ENCODE measurements at places on chromosomes 12 and 14.

DNA sequence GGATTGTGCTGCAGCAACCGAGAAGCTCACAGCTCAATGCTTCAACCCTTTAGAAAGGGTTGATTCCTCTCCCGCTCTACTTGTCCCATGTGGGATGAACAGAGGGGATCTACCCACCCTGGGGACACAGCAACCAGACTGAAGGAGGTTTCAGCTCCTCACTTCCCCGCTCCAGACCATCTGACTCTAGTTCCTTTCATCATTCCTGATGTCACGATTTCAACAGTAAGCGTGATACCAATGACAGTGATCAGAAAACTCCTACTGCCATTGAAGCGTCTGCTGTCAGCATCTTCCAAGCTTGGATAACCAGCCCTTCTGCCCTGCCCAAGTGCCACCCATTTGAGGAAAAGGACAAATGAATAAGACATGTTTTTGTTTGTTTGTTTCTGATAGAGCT, 14.3 kb downstream of the SERPINA1 start:
- DNase-seq: no peak

GRCh38 chr12:26906704-26907103, 31.1 kb downstream of the INTS13 start:
- DNase-seq: no peak

- no peak for DNase-seq
Measured at GRCh38 chr12:29492891-29493290, 4.6 kb downstream of the OVCH1 start.

- no peak for DNase-seq
Measured at GRCh38 chr12:109762673-109763191, 49.1 kb downstream of the FAM222A start.

DNA sequence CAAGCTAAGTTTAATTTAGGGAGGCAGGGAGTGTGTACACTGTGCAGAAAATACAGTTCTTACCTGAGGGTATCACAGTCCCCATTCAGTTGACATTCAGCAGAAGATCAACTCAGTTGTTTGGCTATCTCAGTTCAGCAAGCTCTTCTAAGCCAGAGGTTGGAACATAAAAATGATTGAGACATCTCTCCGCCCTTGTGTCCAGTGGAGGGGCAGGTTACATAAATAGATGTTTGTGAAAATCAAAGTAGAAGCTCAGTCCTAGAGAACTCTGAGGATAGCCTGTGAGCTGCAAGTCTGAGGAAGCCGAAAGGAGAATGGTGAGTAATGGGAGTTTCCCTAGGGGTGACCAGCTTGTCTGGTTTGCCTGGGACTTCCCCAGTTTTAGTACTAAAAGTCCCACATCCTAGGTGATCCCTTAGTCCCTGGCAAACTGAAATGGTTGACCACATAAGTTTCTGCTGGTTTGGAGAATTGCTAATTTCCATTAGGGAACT, 251.4 kb upstream of the ATP2B1 start:
- DNase-seq: no peak

- DNase-seq: no peak
Measured at GRCh38 chr12:26347300-26347699, 151.9 kb downstream of the SSPN start.

DNA sequence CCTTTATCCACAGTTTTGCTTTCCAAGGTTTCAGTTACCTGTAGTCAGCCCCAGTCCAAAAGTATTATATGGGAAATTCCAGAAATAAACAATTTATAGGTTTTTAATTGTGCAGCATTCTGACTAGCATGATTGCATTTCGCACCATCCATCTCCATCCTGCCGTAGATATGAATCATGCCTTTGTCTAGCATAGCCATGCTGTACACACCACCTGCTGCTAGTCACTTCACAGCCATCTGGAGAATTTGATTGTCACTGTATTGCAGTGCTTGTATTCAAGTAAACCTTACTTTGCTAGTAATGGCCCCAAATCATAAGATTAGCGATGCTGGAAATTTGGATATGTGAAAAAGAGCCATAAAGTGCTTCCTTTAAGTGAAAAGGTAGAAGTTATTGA, 36.0 kb downstream of the MUCL1 start:
- peak; percentile 63 for DNase-seq

GRCh38 chr14:80956922-80957321, 1.5 kb downstream of the TSHR start:
- DNase-seq: no peak

DNA sequence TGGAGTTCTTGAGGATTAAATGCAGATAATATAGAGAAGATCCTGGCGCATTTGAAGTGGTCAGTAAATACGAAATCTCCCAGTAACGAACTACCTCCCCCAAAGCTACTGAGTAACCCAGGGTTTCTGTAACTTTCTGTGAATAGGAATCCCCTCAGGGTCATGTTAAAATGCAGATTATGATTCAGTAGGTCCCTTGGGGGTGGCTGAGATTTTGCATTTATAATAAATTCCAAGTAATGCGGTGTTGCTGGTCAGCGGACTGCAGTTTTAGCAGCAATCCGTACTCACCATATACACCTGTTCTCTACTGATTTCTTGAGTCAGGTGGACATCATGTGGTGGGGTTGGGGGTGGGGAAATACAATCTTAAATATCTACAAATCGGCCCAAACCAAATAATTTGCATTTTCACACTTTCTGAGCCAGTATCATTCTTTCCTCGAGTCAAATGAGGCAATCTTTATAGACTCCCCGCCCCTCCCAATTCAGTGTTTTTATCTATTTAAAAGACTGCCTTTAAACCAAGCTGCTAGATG, 868 bp downstream of the SPATA7 start:
- DNase-seq: no peak

DNA sequence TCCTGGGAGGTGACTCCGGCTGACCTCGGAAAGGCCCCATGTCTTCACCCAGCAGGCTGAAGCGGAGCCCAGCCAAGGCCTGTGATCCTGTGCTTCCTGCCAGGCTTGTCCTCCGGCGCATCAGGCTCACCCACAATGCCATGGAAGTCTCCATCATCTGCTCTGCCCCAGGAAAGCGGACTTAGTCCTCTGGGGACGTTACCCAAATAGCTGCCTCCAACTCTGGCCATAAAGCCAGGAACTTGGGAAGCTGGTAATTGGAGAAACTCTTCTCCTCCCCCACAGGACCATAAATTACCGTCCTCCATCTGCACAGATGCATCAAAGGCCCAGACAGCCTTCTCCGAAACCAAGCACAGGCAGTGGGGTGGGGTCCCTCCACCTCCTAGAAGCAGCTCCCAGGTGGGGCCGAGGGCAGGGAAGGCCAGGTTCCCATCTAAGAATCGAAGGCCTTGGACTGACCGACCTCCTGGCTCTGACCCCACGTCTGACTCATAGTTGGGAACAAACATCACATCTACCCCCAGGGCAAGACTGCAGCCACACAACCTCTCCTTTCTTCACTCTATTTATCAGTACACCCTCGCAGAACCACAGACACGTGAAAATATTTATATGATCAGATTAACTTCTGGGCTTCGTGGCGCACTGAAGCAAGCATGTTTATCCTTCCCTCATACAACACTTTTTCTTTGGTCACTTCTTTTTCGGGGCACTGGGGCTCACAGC, 56.4 kb downstream of the PITPNM2 start:
- no peak for DNase-seq

DNA sequence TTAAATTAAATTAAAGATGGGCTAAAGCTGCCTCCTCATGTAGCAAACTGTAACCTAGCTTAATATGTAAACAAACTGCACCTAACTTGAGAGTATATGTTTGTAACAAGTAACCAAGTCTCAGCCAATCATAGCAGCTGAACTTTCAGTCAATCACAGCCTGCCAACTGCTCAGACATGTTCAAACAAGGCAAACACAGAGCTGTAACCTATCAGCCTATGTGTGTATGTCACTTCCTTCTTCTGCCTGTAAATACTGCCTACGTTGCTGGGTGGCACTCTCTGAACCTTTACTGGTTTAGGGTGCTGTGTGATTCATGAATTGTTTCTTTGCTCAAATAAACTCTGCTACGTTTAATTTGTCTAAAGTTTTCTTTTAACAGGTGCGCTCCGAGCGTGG, 2.9 kb downstream of the SERPINA6 start:
- no peak for DNase-seq

DNA sequence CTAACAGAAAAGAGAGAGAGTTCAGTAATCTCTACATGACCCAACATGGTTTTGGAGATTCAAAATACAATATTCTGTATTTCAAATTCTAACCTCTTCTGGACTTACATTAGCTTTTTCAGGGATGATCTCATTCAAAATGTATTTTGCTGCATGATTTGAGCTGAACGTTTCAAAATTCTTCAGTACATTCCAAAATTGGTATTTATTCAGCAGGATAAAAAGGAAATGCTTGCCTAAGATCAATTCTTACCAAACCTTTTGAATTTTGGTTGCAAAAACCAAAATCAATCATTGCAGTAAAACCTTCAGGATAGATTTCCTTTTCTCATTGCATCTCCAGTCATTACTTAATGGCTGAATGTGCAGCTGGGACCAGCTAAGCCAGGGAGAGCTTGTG, 1761.3 kb upstream of the SEL1L start:
- no peak for DNase-seq

- DNase-seq: no peak
Measured at GRCh38 chr12:58728397-58728796, 191.9 kb downstream of the LRIG3 start.

- no peak for DNase-seq
Measured at GRCh38 chr12:32031109-32031508, 71.9 kb downstream of the RESF1 start.

GRCh38 chr12:2570562-2570961, 224.2 kb upstream of the FKBP4 start:
- no peak for DNase-seq
